ENCODE measurements at places on chromosomes 16 and 17. TPM values are rescaled to one million over a fixed set of nuclear protein-coding genes. Genes with fewer than 3 reads are reported as not detected.

- no peak for DNase-seq
These were observed 4.6 kb downstream of the UBTF start for GRCh38 chr17:44214896-44215295.

- no peak for DNase-seq
These were observed 105.9 kb downstream of the SALL1 start for GRCh38 chr16:51045186-51045585.

Gene CEP20
- 30.9 TPM for total RNA-seq

Gene NOXO1
- 0.43 TPM for total RNA-seq

Gene SCGB1C2
- total RNA-seq, result not detected

DNA sequence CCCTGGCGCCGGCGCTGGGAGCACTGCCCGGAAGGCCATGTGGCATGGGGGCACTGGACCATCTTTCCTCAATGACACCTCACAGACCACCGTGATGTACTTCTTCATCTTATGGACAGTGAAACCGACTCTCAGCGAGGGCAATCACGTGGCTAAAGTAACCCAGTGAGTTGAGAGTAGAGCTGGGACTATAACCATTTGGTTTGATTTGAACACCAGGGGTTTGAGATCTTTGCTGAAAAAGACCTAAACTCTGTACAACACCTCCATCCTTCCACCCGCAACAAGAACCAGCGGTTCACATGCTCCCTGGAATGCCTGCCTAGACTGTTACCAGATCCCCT is 3.3 kb downstream of the ITGA2B start:
- DNase-seq, result no peak

Gene FUS
- 21.7 TPM for total RNA-seq

Gene CCDC144A
- not detected for total RNA-seq

DNA sequence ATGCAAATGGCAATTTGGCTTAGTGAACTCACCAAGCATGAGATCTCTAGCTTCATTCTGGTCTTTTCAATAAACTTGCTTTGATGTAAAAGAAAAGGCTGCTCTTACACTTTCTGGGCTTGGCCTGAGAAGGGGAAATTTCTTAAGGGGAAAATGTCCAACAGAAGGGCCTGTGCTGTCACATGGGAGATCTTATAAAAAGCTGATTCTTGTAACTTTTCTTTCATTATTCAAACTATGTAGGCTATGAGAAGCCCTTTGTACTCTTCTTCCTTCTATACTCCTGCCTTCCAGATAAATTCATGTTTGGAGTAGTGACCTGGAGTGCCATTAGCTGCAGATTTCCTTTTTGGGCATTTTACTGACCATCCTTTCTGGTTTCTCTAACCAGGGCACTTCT is 16.9 kb downstream of the LIMD2 start:
- DNase-seq, result no peak

GRCh38 chr17:31294231-31294630 is 2.8 kb downstream of the OMG start:
- DNase-seq, result no peak

DNA sequence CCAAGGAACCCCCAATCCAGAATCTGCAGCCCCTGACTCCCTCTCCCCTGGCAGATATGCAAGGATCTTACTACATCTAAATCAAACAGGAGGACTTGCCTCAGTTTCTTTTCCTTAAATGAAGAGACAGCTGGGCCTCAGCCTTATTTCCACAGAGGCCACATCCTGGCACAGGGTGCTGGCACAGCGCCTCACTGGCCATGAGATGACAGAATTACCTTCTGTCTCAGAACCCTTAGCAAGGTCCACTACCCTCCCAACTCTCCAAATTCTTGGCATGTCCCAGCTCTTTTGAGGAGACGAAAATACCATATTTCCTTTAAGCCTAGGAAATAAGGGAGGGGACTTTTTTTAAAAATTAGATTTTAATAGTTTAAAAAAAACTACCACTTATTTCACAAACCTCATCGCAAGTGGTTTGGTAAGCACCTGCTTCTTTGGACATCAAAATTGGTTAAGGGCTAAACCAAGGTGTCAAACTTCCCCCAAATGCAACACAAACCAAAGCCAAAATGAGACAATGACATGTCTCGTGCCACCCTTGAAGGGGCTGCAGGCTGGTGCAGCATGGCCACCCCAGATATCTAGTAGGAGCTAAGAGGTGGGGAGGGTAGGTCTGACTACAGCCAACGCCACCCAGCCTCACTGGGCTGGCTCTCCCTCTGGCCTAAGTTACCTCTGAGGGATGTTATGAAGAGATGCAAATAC is 25.3 kb downstream of the FAM117A start:
- no peak for DNase-seq

- DNase-seq, result peak; percentile 24
These were observed 2.3 kb downstream of the TOP2A start for GRCh38 chr17:40415390-40415789.

GRCh38 chr17:33142705-33143299 is 150.3 kb downstream of the ASIC2 start:
- peak; percentile 11 for DNase-seq

DNA sequence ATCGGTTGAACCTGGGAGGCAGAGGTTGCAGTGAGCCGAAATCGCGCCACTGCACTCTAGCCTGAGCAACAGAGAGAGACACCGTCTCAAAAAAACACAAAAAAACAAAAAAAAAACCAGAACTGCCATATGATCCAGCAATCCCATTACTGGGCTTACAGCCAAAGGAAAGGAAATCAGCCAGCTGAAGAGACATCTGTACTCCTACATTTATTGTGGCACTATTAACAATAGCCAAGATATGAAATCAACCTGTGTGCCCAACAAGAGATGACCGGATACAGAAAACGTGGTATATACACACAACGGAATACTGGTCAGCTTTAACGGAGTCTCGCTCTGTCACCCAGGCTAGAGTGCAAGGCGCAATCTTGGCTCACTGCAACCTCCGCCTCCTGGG is 14.6 kb downstream of the FANCA start:
- DNase-seq, result no peak

DNA sequence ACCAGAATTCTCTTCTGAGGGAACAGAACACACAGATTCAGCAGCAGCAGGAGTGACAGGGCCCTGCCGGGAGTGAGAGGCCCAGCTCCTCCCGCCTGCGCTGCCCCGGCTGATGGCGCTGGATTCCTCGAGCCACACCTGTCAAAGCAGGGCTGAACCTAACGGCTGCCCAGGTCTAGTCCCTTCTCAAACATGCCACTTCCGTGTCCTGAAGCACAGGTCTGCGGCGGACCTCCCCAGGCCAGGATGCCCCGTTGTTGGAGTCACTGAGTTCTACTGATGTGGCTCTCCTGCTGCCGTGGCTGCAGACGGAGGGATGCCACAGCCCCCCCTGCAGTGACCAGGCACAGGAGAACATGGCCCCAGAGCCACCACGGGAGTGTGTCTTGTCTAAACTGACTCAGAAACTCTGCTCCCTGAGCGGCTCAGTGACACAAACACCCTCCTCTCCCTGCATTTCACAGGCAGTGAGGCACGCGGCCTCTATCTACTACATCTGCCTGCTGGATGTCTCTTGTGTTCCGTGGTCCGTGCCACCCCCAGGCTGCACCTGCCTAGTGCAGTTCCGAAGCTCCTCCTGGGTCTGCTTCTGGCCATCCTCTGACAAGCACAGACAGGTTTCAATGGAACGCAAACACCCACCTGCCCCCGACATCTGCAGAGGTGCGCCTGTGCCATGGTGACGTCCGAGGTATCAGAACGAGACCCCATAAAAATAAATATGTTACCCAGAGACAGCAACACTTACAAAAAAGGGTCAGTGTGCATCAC is 44.7 kb upstream of the DNAH17 start:
- no peak for DNase-seq

Gene SLX1A
- total RNA-seq, result 98.4 TPM

Gene IRX5
- 0.85 TPM for total RNA-seq

Gene TP53TG3B
- total RNA-seq, result 1.8 TPM

DNA sequence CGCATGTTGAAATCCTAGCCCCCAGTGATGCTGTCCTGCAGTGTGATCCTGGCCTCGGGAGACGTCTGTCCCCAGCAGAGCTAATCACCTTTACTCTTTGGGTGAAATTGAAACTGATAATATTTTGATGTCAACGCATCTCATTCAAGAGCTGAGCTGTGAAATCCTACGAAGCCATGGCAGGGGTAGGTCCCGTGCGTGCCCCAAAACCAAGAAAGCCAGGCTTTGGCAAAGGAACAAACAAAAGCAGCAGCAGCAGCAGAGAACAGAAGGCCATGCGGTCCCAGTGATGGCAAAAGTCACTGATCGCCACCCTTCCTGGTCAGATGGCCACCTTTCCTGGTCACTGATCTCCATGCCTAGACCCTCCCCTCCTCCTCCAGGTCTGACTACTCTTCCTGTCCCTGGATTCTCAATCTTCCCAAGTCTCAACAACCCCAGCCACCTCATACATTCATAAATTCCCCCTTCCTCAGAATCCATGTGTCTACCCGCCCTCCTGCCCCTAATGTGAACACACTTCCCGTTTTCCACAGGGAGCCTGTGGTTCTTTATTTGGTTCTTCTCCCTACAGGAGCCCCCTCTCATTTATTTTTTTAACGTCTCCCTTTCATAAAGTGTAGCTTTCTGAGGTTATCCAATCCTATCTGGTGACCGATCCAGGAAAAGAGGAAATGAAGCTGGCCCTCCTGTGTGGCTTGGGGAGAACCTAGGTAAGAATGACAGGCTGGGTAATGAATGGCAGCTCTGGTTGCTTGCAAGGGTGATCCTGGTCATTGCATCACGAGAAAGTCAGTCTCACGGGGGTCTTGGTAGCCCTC is 50.3 kb downstream of the CPPED1 start:
- no peak for DNase-seq

DNA sequence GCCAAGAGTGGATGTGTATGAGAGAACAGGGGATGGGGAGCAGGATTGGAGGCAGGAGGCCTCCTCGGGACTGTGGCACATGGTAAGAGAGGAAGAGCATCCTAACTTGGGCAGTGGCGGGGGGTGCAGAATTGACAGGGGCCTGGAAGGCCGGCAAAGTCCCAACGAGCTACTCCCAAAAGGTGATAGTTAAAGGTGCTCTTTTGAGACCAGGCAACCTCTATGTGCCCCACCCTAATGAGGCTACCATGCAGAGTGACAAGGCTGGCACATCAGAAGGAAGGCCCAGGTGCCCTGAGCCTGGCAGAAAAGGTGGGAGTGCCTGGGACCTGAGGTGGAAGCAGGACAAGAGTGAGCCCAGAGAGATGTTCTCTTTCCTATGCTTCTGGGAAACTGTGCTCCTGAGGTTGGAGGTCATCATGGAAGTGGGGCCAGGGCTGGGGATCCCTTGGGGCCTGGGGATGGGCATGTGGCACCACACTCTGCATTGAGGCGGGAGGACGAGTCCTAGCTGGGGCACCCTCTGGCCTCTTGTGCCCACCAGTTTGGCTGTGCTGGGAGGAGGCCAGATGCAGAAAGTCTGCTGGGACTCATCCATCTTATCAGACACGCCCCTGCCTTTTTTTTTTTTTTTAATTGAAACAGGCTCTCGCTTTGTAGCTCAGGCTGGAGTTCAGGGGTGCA is 5.9 kb downstream of the RAB11FIP4 start:
- DNase-seq, result no peak

GRCh38 chr17:12599186-12599920 is 66.3 kb upstream of the MYOCD start:
- DNase-seq, result no peak

Gene CD300E
- not detected for total RNA-seq

- no peak for DNase-seq
These were observed 266.9 kb downstream of the TOX3 start for GRCh38 chr16:52280086-52280485.

- no peak for DNase-seq
These were observed 11.1 kb downstream of the KRT23 start for GRCh38 chr17:40926341-40926740.

DNA sequence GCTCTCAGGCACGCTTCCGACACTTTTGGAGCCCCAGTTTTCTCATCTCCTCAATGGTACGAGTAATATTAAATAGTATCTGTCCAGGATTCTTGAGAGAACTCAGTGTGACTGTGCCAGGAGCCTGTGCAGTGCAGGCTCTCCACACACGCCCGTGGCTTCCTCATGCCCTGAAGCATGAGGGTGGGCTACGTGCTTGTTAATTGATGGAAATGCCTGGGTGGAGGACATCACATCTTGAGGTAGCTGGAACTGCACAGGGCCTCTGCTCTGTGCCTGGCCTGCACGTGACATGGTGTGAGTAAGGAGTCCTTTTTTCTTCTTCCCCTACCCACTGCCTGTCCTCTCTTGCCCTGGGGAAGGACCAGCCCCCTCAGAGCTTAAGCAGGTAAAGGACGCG is 43.1 kb upstream of the LHX1 start:
- DNase-seq, result no peak

- DNase-seq, result no peak
These were observed 451.5 kb downstream of the TOX3 start for GRCh38 chr16:52095471-52095870.

GRCh38 chr17:39080421-39081078 is 70.9 kb downstream of the PLXDC1 start:
- peak; percentile 21 for DNase-seq

GRCh38 chr17:6444571-6445335 is 498 bp downstream of the PIMREG start:
- no peak for DNase-seq

DNA sequence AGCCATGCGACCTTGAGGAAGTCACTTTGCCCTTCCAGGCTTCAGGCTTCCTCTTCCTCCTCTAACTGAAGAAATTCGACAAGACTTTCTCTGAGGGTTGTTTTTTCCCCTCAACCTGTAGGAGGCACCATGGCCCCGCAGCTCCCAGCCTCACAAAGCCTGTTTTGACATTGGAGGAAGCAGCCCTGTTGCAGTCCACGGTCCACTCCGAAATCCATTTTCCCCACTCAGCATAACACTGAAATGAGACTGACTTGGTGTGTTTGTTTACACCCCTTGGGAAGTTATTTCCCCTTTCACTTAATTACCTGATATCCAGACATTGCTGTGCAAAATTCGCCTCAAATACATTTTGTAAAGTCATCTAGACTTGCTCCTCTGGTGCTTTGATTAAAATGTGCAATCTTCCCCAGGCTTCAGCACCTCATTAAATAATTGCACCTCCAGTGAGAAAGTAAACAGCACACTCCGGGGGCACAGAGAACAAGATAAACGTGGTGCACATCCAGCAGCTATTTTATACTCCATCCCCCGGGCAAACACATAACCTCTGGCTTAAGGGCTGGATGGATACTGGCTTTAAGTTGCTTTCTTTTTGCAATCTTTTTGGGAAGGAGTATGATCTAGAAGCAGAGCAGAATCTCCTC is 41.4 kb upstream of the PIRT start:
- DNase-seq, result no peak

DNA sequence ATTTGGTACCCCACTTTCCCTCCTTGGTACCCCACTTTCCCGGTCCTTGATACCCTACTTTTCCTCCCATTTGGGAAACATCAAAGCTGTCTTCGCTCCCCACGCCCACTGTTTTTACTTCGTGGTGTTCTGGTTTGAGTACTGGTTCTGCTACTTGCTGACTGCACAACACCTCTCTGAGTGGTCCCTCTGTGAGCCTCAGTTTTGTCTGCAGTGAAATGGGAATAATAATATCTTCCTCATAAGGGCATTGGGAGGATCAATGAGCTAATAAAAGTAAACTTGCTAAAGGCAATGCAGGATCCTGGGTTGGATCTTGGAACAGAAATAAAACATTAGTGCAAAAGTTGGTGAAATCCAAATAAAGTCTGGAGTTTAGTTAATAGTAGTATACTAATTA is 70.0 kb upstream of the CLEC18A start:
- no peak for DNase-seq
